ENCODE measurements at places on chromosomes 12 and 14.

DNA sequence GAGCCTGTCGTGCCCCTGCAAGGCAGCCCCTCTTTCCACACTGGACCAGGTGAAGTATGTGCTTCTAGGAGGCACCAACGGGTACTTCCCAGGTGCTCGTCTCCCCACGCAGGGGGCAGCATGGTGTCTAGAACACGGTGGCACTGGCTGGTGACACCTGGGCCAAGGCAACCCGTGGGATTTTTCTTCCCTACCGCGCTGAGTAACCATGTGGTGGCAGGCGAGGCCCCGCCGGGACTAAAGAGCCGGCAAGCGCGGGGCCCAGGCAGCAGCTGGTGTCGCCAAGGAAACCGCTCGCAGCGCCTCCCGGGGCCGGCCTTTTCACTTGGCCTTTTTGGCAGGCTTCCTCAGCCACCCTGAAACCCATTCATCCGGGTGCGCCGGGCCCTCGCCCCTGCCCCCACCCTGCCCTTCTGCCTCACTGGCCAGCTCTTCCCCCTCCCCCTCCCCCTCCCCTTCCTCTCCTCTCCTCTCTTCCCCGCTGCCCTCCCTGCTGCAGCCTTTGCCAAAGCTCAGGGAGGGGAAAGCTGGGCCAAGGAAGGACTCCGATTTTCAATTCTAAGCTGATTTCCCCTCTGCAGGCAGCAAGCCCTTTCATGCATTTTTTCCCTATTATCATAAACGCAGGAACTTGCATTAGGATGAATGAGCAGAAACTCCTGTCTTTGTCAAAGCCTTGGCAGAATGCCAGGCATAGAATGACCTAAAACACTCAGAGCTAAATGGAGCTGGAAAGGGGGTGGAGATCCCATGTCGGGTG, 81.2 kb downstream of the IRF2BPL start:
- DNase-seq = peak; percentile 77

GRCh38 chr12:124915239-124916236, 1.1 kb upstream of the UBC start:
- DNase-seq = no peak

GRCh38 chr14:75066691-75067090, 2.8 kb upstream of the ZC2HC1C start:
- DNase-seq = no peak

GRCh38 chr14:96629558-96630222, 127.5 kb downstream of the PAPOLA start:
- DNase-seq = no peak

GRCh38 chr12:58503731-58504130, 416.6 kb downstream of the LRIG3 start:
- DNase-seq = no peak

DNA sequence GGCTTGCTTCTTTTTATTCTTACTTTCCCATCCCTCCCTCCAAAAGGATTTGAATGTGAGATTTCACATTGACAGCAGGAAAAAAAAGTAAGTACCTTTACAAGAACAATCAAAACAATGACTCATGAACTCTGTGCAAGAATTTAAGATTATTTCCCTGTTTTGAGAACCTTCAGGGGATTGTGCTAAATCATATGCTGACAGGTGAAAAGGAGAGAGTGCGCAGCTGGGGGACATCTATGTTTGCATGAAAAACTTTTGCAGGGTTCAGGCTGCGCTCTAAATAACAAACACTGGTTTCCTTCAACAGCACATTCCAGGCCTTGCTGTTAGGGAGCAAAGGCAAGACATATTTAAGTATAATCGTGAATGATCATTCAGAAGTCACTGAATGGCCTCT, 27.3 kb downstream of the RERG start:
- no peak for DNase-seq

DNA sequence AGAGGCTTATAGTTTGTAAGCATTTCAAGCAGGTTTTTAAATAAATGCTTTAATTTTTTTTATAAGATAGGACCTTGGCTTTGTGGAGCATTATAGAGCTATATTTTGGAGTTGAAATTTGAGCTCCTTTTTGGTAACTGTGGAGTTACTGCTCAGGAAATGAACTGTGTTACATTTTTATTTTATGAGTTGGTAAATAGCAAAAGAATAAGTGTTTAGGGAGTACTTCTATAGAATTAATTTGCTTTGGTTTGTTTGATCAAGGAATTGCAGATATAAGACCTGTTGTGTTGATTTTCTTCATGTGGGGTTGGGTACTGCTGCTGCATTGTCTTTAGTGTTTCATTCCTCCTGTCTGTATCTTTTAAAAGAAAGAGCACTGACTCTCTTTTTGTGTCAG, 3.5 kb downstream of the ATP2A2 start:
- no peak for DNase-seq

- DNase-seq = no peak
Measured at GRCh38 chr14:93318927-93319326, 13.9 kb downstream of the BTBD7 start.

GRCh38 chr12:117091758-117092510, 7.3 kb downstream of the TESC start:
- DNase-seq = no peak

GRCh38 chr14:61673305-61673704, 22.0 kb upstream of the HIF1A start:
- DNase-seq = no peak

GRCh38 chr12:68479261-68479895, 131.3 kb upstream of the RAP1B start:
- DNase-seq = no peak

DNA sequence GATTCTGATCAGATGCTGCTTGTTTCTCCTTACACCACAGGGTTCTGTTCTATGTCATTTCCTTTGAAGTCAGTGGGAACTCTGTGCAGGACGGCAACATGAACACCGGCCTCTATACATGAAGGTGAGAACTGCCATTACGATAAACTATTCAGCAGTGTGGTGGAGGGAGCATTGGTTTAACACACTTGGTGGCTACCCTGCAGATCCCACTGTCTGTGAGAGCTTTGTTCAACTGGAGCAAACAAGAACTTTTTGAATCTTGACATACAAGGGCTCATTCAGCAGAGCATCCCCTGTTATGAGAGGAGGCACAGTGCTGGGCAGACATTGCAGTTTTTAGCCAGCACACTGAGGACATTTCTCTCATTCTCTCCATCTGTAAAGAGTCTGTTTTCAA, 10.7 kb upstream of the FRS2 start:
- no peak for DNase-seq

- no peak for DNase-seq
Measured at GRCh38 chr12:114888928-114889584, 205.1 kb upstream of the TBX3 start.

GRCh38 chr12:71664411-71665089, 449 bp downstream of the THAP2 start:
- no peak for DNase-seq

DNA sequence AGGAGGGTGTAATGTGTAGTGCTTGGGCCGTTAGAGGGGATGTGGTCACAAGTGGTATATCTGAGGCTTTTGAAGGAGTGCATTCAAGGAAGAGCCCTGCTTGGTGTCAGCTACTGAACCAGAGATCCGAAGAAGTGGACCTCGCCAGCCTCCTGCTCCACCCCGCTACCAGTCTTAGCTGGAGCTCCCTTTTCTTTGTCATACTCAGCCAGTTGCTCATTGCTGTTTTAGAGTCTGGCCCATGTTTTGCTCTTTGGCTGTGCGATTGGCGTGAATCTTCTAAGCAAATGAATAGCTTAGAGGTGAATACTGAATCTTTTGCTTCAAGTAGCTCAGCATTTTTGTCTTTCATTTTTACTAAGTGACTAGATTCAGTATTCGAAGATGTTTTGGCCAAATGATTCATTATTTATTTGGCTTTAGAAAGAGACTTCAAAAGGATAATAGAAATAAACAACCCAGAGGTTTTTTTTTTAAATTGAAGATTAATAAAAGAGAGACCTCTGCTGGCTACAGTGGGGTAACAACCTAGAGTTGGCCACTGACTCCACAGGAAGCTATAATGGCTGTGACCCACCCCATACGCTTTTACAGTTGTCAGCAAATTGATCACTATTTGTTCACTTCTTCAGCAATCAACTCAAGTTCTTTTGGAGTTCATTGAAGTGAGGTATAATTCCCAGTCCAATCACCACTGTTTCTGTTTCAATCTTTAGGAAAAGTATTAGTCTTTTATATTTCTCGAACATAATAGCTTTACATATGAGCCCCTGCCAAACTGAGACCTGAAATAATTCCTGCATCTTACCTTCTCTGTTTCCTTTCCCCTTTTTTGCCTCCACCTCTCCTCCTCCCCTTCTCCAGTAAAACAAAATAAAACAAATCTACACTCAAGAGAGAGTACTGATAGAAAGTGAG, 19.9 kb downstream of the CDKN1B start:
- DNase-seq = no peak

- DNase-seq = no peak
Measured at GRCh38 chr12:8781381-8782127, 40.9 kb upstream of the A2ML1 start.

DNA sequence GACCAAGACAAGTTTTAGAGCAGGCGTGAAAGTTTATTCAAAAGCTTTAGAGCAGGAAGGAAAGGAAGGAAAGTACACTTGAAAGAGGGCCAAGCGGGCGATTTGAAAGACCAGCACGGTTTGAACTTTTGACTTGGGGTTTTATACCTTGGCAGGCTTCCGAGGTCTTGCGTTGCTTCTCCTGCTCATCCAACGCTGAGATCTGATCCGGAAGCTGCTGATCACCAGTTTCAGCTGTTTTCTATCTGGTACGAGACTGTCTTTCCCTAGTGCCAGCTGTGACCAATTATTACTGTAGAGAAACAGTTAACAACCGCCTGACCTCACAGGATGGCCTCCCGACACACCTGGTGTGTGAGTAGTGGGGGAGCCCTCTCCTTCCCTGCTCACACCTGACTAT, 20.6 kb upstream of the SNRPF start:
- DNase-seq = no peak

- no peak for DNase-seq
Measured at GRCh38 chr12:29961231-29961630, 177.5 kb upstream of the TMTC1 start.

- DNase-seq = no peak
Measured at GRCh38 chr14:99026471-99026870, 245.5 kb downstream of the BCL11B start.

DNA sequence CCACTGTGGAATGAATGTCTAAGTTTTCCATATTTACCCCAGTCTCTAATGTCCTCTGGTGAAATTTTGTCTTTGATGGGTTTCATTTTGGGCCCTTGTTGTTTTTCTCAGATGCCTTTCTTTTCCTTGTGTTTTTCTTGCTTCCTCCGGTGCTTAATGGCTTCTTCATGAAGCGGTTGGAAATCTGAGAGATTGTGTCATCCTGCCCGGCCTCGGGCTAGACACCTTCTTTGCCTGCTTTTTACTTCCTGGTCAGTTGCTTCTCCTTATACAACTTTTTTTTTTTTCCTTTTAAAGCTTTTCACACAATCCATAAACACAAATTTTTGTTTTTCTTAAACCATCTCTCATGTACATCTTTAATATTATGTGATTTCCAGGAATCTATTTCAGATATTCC, 7.1 kb downstream of the ETV6 start:
- DNase-seq = no peak

GRCh38 chr12:26874501-26875296, 41.7 kb upstream of the ITPR2 start:
- DNase-seq = no peak

GRCh38 chr12:91387461-91388134, 205.0 kb upstream of the DCN start:
- DNase-seq = no peak

DNA sequence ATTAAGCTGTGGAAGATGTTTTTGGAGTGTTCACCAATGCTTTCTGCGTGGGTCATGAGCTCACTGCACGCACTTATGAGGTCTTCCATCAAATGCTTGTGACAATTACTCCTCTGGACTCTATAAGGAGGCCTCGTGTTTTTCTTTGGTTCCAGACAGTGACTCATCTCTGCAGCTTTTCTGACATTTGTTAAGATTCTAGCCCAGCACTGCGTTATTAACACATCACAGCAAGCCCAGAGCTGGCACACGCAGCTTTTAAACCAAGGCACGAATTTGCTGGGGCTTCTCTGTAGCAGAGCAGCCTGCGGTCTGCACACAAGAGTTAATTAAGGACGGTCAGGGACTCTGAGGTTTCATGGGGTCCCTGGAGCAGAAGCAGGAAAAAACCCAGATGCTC, 16.9 kb downstream of the MEG3 start:
- no peak for DNase-seq

- no peak for DNase-seq
Measured at GRCh38 chr14:51082349-51082748, 12.6 kb downstream of the TRIM9 start.

GRCh38 chr12:39440781-39441180, 2.1 kb downstream of the KIF21A start:
- no peak for DNase-seq

DNA sequence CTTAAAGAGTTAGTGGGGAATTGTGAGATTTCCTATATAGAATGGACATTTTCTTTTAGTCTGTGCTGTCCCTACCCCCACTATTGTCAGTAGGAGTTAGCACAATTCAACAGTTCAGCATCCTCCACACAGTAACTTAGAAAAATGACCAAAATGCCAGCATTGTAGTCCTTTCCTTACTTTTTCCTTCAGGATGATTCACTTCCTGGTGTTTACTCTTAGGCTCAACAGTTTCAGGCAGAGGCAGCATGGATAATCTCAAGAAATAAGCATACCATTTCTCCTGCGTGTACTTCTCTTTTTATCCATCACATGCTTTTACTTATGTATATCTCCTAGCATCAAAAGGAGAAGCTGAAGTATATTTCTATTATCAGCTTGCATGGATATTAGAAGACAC, 683.4 kb downstream of the SLC16A7 start:
- DNase-seq = no peak

DNA sequence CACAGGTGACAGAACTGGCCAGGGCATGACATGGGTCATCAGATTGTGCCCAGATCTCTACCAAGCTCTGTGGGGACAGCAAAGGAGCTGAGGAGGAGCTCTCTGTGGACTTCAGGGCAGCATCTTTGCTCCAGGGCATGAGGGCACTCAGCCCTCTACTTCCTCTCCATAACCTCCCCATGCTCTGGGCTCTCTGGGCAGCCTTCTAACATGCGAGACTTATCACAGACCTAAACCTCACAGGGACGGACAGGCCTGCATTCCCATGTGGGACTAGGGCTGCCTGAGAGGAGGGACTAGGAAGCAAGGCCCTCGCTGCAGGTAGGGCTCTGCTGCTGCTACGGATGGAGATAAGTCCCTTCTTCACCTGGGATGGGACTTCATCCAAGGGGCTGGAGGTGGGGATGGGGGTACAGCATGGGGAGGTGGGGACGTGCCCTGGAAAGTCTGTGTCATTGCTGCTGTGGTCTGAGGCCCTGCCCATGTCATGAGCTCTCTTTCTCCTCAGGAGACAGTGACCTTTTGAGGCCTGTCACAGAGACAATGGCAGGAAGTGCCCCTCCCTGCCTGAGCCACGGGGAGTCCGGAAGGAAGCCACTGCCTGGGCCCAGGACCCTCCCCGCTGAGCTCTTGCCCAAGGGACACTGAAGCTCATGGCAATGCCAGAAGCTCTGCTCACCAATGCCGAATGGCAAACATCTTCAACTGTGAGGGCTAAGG, 44.1 kb downstream of the PITPNM2 start:
- no peak for DNase-seq

GRCh38 chr12:68760806-68761441, 14.9 kb downstream of the SLC35E3 start:
- DNase-seq = no peak
